ENCODE measurements at places on chromosomes 7 and 10. TPM values are rescaled to one million over a fixed set of nuclear protein-coding genes. Genes with fewer than 3 reads are reported as not detected.

The PRR15 gene
- 9.9 TPM for total RNA-seq

- no peak for DNase-seq
- H3K27me3 ChIP-seq: no peaks in the 10 kb centered on the region
- H3K27ac ChIP-seq: no peak overlapping the region
- no peaks in the 10 kb centered on the region for H3K36me3 ChIP-seq
- H3K4me1 ChIP-seq: peaks cover 15% of the 10 kb centered on the region
These were observed 46.8 kb downstream of the EXOC4 start for GRCh38 chr7:133299676-133300075.

- DNase-seq: no peak
- H3K27ac ChIP-seq: no peak overlapping the region
- H3K4me1 ChIP-seq: no peaks in the 10 kb centered on the region
- H3K27me3 ChIP-seq: no peaks in the 10 kb centered on the region
- H3K36me3 ChIP-seq: peaks cover 19% of the 10 kb centered on the region
- H3K4me3 ChIP-seq: no peak overlapping the region
These were observed 667.2 kb downstream of the SDK1 start for GRCh38 chr7:3968234-3968633.

DNA sequence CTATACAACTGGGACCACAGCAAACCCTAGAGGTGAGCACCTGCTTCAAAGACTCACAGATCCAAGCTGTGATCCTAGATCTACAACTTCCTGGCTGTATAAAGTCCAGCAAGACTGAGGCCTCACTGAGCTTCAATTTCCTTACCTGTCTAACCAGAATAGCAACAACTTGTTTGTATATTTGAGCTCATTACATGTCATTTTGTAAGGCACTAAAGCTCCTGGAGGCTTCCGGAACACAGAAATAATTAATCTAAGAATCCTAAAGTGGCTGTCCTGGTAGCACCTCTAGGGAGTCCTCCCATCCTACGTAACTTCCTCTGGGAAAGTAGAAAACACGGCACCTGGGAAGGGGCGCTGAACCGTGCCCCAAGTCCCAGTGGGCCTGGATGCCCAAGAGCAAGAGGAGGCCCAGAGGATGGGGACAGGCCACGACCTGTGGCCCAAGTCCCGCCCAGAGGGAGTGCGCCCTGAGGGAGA is 39.4 kb downstream of the HK1 start:
- peak; percentile 74 for DNase-seq
- H3K27me3 ChIP-seq: no peaks in the 10 kb centered on the region
- H3K27ac ChIP-seq: peak overlapping the region; percentile 87
- H3K36me3 ChIP-seq: no peaks in the 10 kb centered on the region
- H3K4me1 ChIP-seq: peaks cover 70% of the 10 kb centered on the region

DNA sequence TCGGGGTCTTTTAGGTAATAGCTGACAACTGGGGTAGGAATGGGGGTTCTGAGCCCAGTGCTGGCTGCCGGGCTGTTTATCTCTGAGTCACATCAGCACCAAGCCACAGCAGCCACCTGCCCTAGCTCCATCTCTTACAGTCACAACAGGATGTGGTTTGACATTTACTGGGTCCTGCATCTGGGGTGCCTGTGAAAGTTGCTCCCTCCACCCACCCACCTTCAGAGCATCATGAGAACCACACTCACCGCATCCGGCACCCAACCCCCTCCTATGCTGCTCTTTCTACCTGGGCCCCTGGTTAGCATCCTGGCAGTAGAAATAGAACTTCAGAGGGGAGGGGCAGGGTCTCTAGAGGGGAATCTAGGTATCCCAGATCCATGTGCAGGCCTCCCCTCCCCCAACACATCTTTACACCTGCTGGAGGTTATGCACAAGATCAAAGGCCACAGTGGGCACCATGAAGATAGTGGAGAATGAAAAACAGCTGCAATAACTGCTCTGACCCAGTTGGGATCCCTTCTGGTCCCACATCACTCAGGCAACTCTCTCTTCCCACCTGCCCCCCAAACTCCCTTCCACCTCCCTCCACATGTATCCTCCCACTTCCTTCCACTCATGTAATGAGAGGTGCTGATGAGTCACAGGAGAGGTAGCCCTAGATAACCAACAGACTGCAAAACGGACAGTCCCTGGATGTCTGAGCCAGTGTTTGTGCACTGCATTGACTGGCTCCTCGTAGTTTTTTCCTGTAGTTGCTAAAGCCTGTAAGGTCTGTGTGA is 38.2 kb downstream of the PRSS2 start:
- no peaks in the 10 kb centered on the region for H3K36me3 ChIP-seq
- H3K4me1 ChIP-seq: no peaks in the 10 kb centered on the region
- H3K27me3 ChIP-seq: peaks cover 58% of the 10 kb centered on the region
- peak; percentile 56 for DNase-seq

- H3K4me3 ChIP-seq: no peak overlapping the region
- no peaks in the 10 kb centered on the region for H3K36me3 ChIP-seq
- H3K4me1 ChIP-seq: peaks cover 4% of the 10 kb centered on the region
- no peak overlapping the region for H3K27ac ChIP-seq
- no peak for DNase-seq
- no peaks in the 10 kb centered on the region for H3K27me3 ChIP-seq
These were observed 19.0 kb downstream of the LRRC27 start for GRCh38 chr10:132350946-132351345.

- peak overlapping the region; percentile 83 for H3K27ac ChIP-seq
- H3K36me3 ChIP-seq: no peaks in the 10 kb centered on the region
- no peaks in the 10 kb centered on the region for H3K27me3 ChIP-seq
- H3K4me1 ChIP-seq: peaks cover 19% of the 10 kb centered on the region
- DNase-seq: no peak
These were observed 101.6 kb downstream of the NKX6-2 start for GRCh38 chr10:132684164-132684891.

- no peak overlapping the region for H3K4me3 ChIP-seq
- peaks cover 100% of the 10 kb centered on the region for H3K27me3 ChIP-seq
- H3K36me3 ChIP-seq: no peaks in the 10 kb centered on the region
- peaks cover 11% of the 10 kb centered on the region for H3K4me1 ChIP-seq
These were observed 2.2 kb upstream of the ADGRA1 start for GRCh38 chr10:133085251-133086125.

- DNase-seq: peak; percentile 85
- no peak overlapping the region for H3K4me3 ChIP-seq
- H3K27ac ChIP-seq: no peak overlapping the region
- no peaks in the 10 kb centered on the region for H3K36me3 ChIP-seq
- H3K27me3 ChIP-seq: no peaks in the 10 kb centered on the region
- H3K4me1 ChIP-seq: peaks cover 9% of the 10 kb centered on the region
These were observed 212.3 kb upstream of the ZMIZ1 start for GRCh38 chr10:78856421-78856820.

GRCh38 chr7:6116211-6116610 is 85.0 kb downstream of the ANKRD61 start:
- peaks cover 84% of the 10 kb centered on the region for H3K36me3 ChIP-seq
- H3K27me3 ChIP-seq: no peaks in the 10 kb centered on the region
- no peak overlapping the region for H3K27ac ChIP-seq
- H3K4me1 ChIP-seq: peaks cover 7% of the 10 kb centered on the region

DNA sequence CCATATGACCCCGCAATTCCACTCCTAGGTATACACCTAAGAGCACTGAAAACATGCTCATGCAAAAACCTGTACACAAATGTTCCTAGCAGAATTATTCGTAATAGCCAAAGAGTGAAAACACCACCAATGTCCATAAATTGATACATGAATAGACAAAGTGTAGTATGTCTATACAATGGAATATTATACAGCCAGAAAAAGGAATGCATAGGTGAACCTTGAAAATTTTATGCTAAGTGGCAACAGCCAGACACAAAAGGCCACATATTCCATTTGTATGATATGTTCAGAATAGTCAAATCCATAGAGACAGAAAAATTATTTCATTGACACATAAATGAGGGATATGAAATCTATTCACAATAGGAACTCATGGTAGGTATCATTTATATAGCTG is 81.0 kb upstream of the NOBOX start:
- DNase-seq: no peak
- no peaks in the 10 kb centered on the region for H3K27me3 ChIP-seq
- no peak overlapping the region for H3K4me3 ChIP-seq
- no peak overlapping the region for H3K27ac ChIP-seq
- no peaks in the 10 kb centered on the region for H3K4me1 ChIP-seq
- no peaks in the 10 kb centered on the region for H3K36me3 ChIP-seq
